Right lobe of liver (tissue), 6 donors: ENCODE measurements at places on chromosomes 11 and 22. TPM values are rescaled to one million over a fixed set of nuclear protein-coding genes. Genes with fewer than 3 reads are reported as not detected.
A peak's percentile ranks its signal among the peaks of the same experiment; 100 is the strongest.

DNA sequence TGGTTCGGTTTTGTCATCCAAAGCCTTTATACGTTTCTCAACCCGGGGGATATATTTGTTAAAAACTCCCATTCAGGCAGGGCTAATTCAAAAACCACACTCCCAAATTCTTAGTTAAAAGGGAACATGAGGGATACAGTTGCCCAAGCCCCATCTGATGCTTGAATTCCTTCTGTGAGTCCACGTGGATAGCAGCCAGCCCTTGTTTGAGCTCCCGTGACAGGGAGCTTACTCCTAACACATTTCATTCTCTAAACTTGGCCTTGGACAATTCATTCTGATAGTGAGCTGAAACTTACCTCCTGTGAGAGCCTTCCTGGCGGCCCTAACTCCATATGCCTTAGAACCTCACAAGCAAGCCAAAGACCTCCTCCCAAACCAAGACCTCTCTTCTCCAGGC is 357.5 kb downstream of the TENM4 start:
- no peaks in the 10 kb centered on the region for H3K36me3 ChIP-seq
- no peaks in the 10 kb centered on the region for H3K4me1 ChIP-seq
- H3K27ac ChIP-seq = no peak overlapping the region
- DNase-seq = no peak

- no peaks in the 10 kb centered on the region for H3K4me1 ChIP-seq
- H3K36me3 ChIP-seq = no peaks in the 10 kb centered on the region
- H3K4me3 ChIP-seq = no peak overlapping the region
- H3K27ac ChIP-seq = no peak overlapping the region
These were observed 50.8 kb upstream of the CCDC90B start for GRCh38 chr11:83336993-83337392.

DDTL gene
- total RNA-seq = not detected

DNA sequence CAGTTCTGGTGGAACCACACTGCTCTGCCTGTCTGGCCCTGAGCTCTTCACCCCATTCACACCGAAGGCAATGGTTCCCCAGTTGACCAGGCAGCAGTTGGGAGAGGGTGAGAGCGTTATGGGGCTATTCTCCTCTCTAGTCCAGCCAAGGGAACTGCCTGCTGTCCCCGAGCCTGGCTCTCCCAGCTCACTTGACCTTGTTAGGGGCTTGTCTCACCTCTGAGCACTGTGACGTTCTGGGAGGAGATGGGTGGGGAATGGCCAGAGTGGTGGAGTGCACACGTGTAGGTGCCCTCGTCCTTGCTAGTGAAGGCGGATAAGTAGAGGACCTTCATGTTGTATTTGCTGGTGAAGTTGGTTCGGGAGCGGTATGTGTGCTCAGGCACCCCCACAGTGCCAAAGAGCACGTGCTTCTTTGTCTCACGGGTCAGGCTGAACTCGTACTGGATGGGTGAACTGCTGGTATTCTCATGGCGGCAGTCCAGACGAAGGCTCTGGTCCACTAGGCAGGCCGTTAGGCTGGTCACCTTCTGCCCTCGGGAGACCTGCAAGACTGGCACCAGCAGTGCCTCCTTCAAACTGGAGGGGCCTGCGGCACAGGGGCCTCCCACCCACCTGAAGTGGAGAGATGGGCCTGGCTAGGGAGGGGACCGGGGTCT is 3.0 kb downstream of the THY1 start:
- no peaks in the 10 kb centered on the region for H3K4me1 ChIP-seq
- H3K27ac ChIP-seq = no peak overlapping the region
- H3K27me3 ChIP-seq = no peaks in the 10 kb centered on the region
- no peak overlapping the region for H3K4me3 ChIP-seq
- no peak for DNase-seq
- H3K36me3 ChIP-seq = no peaks in the 10 kb centered on the region

- peak; percentile 83 for DNase-seq
- peak overlapping the region; percentile 88 for H3K27ac ChIP-seq
- H3K36me3 ChIP-seq = no peaks in the 10 kb centered on the region
- peaks cover 11% of the 10 kb centered on the region for H3K4me1 ChIP-seq
These were observed 23.4 kb downstream of the KRTAP5-5 start for GRCh38 chr11:1652771-1653540.

- DNase-seq = no peak
- H3K27ac ChIP-seq = no peak overlapping the region
- H3K4me1 ChIP-seq = no peaks in the 10 kb centered on the region
- no peaks in the 10 kb centered on the region for H3K36me3 ChIP-seq
- H3K4me3 ChIP-seq = no peak overlapping the region
- no peaks in the 10 kb centered on the region for H3K27me3 ChIP-seq
These were observed 16.5 kb downstream of the SIAE start for GRCh38 chr11:124656774-124657630.

GRCh38 chr22:33639588-33640254 is 280.6 kb downstream of the LARGE1 start:
- no peak overlapping the region for H3K27ac ChIP-seq
- no peaks in the 10 kb centered on the region for H3K4me1 ChIP-seq
- H3K27me3 ChIP-seq = no peaks in the 10 kb centered on the region
- no peaks in the 10 kb centered on the region for H3K36me3 ChIP-seq
- no peak overlapping the region for H3K4me3 ChIP-seq
- DNase-seq = no peak

DNA sequence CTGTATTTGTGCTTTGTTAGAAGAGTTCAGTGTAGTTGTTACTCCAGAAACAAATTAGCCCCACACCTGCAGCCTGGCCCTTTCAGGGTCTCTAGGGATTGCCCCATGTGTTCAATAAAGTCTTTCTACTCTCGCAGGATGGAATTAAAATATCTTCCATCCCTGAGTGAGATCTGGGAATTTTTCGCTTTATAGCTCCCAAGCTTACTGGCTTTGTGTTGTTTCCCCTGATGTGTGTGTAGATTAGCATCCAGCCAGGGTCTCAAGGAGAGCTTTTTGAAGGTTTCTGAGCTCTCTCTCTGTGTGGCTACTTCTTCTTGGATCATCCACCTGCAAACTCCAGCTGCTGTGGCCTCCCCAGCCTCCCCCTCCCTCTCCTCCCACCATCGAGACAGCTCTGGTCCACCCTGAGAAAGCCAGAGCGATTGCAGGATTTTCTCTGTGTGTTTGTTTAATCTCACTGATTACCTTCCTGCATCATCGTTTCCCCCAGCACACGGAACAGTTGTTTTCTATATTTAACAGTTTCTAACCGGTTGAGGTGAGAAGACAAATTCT is 553.5 kb downstream of the TBC1D22A start:
- no peaks in the 10 kb centered on the region for H3K27me3 ChIP-seq
- no peak for DNase-seq
- H3K4me3 ChIP-seq = no peak overlapping the region
- H3K4me1 ChIP-seq = no peaks in the 10 kb centered on the region
- H3K36me3 ChIP-seq = no peaks in the 10 kb centered on the region

PIH1D2 gene
- total RNA-seq = 0.38 TPM

GRCh38 chr22:30436196-30436595 is 10.6 kb downstream of the MTFP1 start:
- no peak for DNase-seq
- peaks cover 14% of the 10 kb centered on the region for H3K4me1 ChIP-seq
- no peak overlapping the region for H3K27ac ChIP-seq
- H3K36me3 ChIP-seq = no peaks in the 10 kb centered on the region
- no peak overlapping the region for H3K4me3 ChIP-seq

DNA sequence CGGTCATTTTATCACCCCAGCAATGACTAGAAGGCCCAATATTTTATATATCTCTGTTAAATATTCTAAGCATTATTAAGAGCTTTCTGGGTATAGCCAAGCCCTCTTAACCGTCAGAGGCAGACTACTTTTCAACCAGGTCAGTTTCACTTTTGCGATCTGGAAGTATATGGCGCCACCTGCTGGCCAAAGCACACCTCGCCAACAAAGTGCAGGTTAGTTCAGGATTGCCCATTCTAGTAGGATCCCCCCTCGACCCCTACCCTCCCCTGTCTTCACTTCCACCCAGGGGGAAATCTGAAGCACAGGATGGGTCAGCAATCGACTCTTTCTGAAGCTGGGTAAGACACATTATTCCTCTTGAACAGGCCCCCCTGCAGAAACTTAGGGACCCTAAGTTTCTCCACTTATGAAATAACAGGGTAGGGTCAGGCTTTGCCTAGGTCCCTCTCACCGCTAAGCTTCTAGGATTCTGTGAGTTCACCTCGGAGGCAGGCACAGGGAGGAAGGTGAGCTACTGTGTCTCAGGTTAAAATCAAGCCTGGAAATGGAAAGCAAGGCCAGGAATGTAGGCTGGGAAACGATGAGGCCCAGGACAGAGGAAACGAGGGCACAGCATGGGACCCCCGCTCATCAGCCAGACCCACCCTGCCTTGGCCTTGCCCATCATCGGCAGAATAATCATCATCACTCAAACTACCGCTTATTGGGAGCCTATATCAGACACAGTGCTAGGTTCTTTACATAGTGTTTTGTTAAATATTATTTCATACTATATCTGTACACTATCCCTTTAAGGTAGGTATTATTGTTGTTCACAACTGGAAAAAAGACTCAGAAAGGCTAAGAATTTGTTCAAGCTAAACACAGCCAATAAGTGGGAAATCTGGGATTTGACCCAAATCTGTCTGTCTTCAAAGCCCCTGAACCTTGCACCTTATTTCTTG is 35.6 kb downstream of the KCNJ1 start:
- peak; percentile 82 for DNase-seq
- no peaks in the 10 kb centered on the region for H3K36me3 ChIP-seq
- H3K27ac ChIP-seq = no peak overlapping the region
- H3K27me3 ChIP-seq = no peaks in the 10 kb centered on the region
- H3K4me1 ChIP-seq = no peaks in the 10 kb centered on the region

SYT12 gene
- total RNA-seq = 1.8 TPM

GRCh38 chr11:112051768-112052167 is 22.0 kb downstream of the PIH1D2 start:
- no peak overlapping the region for H3K4me3 ChIP-seq
- H3K27me3 ChIP-seq = no peaks in the 10 kb centered on the region

RFPL3 gene
- not detected for total RNA-seq

DNA sequence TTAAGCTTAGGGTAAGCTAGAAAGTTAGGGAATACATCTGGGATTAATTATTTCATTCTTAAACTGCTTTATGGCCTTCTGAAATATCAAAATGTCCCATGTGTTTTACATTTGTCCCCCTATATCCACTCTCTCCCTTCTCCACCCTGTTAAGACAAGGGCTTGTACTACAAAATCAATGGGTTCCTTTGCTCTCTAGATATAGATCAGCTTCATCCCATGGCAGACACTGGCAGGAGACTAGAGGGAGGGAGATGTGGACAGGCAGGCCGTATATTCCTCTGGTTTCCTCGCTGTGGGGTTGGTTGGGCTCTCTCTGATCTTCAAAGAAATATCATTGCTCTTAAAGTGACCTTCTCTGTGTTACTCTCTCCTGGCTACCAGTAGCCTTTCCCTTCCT is 1281.0 kb downstream of the LRRC4C start:
- H3K4me1 ChIP-seq = no peaks in the 10 kb centered on the region
- H3K27ac ChIP-seq = no peak overlapping the region
- H3K27me3 ChIP-seq = no peaks in the 10 kb centered on the region
- H3K36me3 ChIP-seq = no peaks in the 10 kb centered on the region
- DNase-seq = no peak

DNA sequence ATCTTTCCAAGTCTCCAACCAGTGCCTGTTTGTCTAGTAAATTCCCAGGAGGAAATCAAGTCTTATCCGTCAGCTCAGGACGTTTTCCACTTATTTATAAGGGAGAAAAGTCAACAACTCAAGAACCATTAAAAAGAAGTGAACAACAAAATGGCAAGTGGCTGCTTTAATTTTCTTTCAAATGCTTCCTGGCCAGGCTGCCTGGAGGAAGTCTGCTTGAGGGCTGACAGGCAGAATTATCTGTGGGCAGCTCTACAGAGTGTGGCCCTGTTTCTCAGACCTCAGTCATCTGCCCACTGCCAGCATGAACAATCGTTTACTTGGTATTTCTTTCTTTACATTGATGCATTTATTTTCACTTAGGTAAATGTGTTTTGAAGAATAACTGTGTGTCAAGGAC is 281.9 kb upstream of the ISX start:
- H3K27ac ChIP-seq = no peak overlapping the region
- no peak overlapping the region for H3K4me3 ChIP-seq
- no peak for DNase-seq
- H3K27me3 ChIP-seq = no peaks in the 10 kb centered on the region
- no peaks in the 10 kb centered on the region for H3K4me1 ChIP-seq

GRCh38 chr11:123924027-123924426 is 15.4 kb upstream of the OR4D5 start:
- H3K27ac ChIP-seq = no peak overlapping the region
- H3K27me3 ChIP-seq = no peaks in the 10 kb centered on the region
- no peaks in the 10 kb centered on the region for H3K4me1 ChIP-seq
- no peak for DNase-seq

DNA sequence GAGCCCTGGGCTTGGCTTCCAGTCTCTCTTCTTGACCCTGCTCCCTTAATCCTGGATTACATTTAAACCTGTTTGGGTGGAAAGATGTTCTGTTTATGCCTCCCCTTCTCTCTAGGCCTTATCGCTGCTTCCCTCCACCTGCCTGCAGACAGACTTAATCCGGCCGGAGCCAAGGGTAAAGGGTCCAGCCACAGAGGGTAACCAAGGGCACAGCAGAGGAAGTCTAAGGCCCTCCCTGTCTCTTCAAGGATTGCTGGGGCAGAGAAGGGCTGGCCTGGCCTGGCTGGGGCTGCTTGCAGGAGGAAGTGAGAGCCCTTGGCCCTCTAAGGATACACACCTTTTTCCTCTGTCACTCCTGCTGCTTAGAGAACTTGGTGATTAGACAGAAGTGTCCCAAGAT is 2.1 kb downstream of the GAL3ST3 start:
- H3K36me3 ChIP-seq = no peaks in the 10 kb centered on the region
- no peak overlapping the region for H3K4me3 ChIP-seq
- no peak for DNase-seq
- H3K27me3 ChIP-seq = no peaks in the 10 kb centered on the region
- H3K27ac ChIP-seq = no peak overlapping the region

DNA sequence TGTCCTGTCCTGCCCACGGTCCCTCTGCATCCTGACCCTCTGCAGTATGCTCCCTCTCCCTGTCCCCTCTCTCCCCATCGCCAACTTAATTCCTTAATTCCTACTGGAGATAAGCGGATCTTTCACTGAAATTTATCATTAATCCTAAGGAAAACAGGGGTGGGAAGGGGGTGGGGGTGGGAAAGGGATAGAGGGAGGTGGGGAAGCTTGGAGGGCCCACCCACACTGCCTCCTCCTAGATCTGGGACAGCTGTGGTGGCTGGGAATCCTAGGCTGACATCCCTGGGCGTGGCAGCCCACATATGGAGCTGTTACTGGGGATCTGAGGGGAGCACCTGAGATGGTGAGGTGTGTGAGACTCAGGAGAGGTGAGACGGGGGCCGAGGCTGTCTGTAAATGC is 14.4 kb downstream of the NECTIN1 start:
- H3K27me3 ChIP-seq = no peaks in the 10 kb centered on the region
- DNase-seq = no peak
- no peak overlapping the region for H3K27ac ChIP-seq

OR51B6 gene
- not detected for total RNA-seq

GRCh38 chr11:73506038-73506437 is 91.9 kb downstream of the FAM168A start:
- H3K36me3 ChIP-seq = no peaks in the 10 kb centered on the region
- no peak overlapping the region for H3K27ac ChIP-seq
- H3K27me3 ChIP-seq = no peaks in the 10 kb centered on the region

- no peaks in the 10 kb centered on the region for H3K27me3 ChIP-seq
- peaks cover 8% of the 10 kb centered on the region for H3K4me1 ChIP-seq
- H3K27ac ChIP-seq = no peak overlapping the region
- no peaks in the 10 kb centered on the region for H3K36me3 ChIP-seq
- DNase-seq = no peak
These were observed 7.5 kb upstream of the LARGE1 start for GRCh38 chr22:33927752-33928151.

GRCh38 chr11:45798793-45799441 is 6.0 kb upstream of the SLC35C1 start:
- H3K27me3 ChIP-seq = no peaks in the 10 kb centered on the region
- H3K36me3 ChIP-seq = no peaks in the 10 kb centered on the region
- H3K4me3 ChIP-seq = no peak overlapping the region
- peak overlapping the region; percentile 91 for H3K27ac ChIP-seq
- peaks cover 40% of the 10 kb centered on the region for H3K4me1 ChIP-seq

YAP1 gene
- total RNA-seq = 54.5 TPM
